Activated CD4-positive, alpha-beta T cell treated with anti-CD3 and anti-CD28 coated beads, Interleukin-10, Interleukin-2, amounts not matched to agents 100 ng/mL and 50 ng/mL, durations not matched to agents 16 hours and 8 hours (primary cell): ENCODE measurements at places on chromosomes 6 and 20.
A peak's percentile ranks its signal among the peaks of the same experiment; 100 is the strongest.

- DNase-seq, result no peak
Observed at GRCh38 chr20:23258747-23259121, 91.9 kb upstream of the NXT1 start.

DNA sequence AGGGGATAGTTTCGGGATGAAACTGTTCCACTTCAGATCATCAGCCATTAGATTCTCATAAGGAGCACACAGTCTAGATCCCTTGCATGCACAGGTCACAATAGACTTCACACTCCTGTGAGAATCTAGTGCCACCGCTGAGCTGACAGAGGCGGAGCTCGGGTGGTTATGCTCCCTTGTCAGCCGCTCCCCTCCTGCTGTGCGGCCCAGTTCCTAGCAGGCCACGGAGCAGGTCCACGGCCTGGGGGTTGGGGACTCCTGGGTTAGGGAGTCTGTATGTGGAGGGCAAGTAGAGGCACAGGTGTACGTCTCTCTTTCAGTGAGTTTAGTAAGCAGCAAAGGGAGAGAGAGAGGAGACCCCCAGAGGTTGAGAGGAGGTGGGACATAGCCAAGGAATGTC, 30.5 kb upstream of the MDFI start:
- no peak for DNase-seq

GRCh38 chr20:6696001-6696400, 71.5 kb upstream of the BMP2 start:
- no peak for DNase-seq

DNA sequence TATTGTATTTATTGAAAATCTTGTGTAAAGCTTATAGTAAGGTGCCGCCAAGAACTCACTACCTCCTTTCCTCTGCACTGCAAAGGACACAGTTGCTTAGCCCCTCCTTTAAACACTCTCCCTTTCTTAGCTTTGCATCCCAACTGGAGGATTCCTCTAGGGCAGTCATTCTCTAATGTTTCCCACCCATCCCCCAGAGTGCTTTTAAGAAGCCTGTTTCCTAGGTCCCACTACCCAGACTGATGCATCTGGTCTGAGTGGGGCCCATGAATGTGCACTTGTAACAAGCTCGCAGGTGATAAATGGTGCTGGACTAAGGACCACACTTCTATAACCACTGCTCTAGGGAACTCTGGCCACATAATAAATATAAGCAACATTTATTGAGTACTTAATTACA, 55.2 kb downstream of the B4GALT5 start:
- DNase-seq, result no peak

DNA sequence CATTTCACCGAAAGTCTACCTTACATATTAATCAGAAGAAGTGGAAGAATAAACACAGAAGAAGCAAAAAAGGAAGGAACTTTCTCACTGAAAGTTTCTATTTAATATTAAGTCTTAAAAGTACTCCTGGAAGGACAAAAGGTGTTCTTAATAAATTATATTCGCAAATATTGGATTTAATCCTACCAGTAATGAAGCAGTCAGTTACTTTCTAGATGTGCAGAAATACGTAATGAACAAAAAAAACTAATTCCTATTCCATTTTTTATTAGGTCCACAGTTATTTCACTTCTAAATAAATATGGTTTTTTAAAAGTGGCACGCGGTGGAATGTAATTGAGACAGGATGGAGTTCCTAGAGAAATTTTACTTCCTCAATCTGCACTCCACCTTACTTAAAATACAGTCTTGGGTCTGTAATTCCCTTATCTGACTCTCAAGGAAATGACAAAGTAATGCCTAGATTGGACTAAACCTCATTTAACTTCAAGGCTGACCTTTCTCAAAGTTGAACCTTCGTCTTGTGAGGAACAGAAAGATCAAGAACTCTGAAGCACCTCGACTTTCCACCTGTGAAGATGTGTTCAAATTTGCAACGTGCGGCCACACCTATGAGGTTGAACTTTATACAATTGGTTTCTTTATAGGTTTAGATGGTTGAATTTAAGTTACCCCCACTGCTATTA, 1.1 kb upstream of the TRAM2 start:
- no peak for DNase-seq

DNA sequence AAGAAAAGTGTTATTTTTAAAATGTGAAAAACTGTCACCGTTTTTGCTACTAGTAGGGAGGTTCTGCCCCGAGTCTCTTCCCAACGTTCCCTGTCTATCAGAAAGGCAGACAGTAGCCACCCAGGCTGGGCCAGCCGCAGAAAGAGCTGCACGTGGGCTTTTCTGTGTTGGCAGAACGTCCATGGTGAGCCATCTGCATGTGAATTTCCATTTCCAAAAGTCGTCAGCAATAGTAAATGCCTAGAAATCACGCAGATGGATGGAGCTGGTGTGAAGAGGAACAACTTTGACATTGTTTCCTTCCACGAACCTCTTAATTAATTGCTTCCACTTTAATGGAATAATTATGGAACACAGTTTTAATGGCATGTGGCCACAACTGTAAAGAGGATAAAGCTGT, 97.5 kb downstream of the FAM120B start:
- no peak for DNase-seq

DNA sequence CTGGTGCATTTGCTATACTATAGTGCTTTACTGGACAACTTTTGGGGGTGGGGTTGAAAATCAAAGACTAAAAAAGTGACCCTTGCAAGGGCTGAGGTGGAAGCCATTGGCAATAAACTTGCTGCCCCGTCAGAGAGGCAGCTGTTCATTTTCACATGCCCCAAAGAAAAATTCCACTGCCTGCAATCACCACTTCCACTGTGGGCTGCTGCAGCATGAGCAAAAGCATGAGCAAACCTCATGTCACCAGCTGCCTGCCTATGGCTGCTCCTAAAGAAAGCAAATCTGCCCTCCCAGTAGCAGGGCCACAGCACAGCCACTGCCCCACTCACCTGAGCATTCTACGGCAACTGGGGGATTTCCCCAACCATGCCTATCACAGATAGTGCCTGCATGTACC, 290.0 kb downstream of the PAX1 start:
- DNase-seq, result no peak

DNA sequence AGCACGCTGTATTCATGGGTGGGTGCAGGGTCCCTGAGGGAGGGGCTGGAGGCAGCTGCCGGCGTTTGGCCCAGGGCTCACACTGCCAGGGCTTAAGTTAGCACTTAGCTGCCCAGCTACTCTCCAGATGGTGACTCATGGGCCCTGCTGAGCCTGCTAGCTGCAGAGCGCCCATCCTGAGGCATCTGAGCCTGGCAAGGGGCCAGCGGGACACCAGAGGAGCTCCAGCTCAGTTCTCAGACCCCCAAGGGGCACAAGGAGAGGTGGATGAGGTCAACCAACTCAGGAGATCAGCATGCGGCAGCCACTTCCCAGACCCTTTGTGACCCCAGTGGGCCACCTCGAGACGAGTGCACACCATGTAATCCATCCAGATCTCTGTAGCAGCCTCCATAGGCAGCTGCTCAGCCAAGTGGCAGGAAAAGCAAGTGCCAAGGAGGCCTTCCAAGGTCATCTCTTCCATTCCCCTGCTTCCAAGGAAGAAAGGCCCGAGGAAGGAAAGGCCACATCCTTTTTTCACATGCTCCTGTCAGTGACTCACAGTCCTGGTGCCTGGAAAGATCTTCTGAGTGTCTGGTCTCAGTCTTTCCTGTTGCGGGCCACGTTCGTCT, 35.3 kb downstream of the FOXP4 start:
- no peak for DNase-seq

GRCh38 chr6:111852725-111853124, 20.5 kb downstream of the FYN start:
- DNase-seq, result no peak

GRCh38 chr20:25499855-25500434, 85.4 kb downstream of the NINL start:
- DNase-seq, result no peak

GRCh38 chr6:87949194-87949593, 98.4 kb upstream of the SPACA1 start:
- no peak for DNase-seq

DNA sequence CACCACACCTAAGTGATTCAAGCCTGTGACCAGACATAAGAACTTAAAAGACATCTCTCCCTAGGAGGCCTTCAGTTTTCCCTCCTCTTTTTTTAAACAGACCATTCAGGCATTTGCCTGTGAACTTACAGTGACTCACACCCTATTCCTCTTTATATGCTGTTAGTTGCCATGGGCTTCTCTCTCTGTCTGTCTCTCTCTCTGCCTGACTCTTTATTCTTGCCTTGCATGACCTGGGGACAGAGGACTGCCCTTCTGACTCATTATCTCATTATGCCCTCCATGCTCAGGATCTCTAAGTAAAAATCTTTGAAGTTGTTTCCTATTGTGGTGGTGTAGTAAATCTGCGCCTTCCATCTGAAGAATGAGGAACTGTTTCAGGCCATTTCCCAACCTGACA, 442.2 kb upstream of the MAN1A1 start:
- DNase-seq, result no peak

DNA sequence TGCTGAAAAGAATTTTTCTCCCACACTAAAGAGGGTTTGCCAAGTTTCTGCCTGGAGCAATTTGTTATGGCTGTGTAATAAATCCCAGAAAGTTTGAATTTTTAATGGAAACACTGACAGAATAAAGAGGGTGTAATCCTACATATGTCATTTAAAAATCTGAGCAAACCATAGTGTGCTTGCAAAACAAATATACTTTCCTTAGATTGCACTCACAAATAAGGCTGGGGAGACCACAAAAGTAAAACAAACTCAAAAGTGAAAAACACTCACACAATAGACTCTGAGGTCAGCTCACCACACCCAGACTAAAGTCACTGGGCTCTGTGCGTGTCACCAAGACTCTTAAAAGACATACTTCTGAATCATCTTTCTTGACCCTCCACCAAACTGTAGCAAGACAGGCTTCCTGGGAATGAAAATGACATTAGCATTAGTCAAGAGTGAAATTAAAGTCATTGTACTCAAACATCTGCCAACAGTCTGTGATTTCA, 4.8 kb upstream of the ATXN1 start:
- peak; percentile 80 for DNase-seq

- DNase-seq, result no peak
Observed at GRCh38 chr6:146997062-146997461, 207.2 kb upstream of the STXBP5 start.

DNA sequence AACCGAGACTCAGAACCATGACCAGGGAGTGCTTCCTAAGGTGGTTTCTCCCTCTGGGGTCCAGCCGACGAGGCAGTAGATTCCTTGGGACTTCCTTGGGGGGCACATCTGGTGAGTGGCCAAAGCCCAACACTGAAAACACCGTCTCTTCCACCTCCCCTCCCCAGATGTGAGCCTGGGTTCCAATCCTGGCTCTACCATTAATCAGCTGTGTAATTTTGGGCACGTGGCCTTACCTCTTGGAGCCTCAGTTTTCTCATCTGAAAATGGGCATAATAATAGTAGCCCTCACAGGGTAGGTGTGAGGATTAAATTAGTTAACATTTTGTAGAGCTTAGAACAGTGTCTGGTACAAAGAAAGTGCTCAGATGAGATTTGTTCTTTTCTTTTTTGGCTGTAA, 5.5 kb downstream of the FAM110A start:
- DNase-seq, result no peak

GRCh38 chr20:36004045-36004444, 35.7 kb downstream of the CNBD2 start:
- no peak for DNase-seq

- DNase-seq, result no peak
Observed at GRCh38 chr6:117118490-117118889, 146.9 kb upstream of the VGLL2 start.

- DNase-seq, result no peak
Observed at GRCh38 chr6:4032475-4032874, 46.5 kb downstream of the FAM217A start.

DNA sequence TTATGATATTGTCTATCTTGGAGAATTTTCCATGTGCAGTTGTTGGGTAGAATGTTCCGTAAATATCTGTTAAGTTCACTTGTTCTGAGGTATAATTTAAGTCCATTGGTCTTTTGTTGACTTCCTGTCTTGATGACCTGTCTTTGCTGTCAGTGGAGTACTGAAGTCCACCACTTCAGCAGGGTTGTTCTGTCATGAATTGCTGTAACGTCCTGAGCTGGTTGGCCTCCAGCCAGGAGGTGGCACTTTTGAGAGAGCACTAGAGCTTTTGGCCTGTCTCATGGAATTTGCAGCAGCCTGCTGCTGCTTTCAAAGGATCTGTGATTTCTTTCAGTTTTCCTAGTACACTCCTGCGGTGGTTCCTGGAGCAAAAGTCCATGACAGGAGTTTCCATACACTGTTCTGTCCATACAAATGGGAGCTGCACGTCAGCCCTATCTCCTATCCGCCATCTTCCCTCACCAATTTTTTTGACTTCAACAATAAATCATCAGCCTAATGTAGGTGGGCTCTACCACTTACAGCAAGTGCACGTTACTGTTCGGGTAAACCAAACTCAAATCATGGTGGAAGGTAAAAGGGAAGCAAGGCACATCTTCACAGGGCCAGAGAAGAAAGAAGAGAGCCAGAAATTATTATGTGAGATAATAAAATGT, 46.9 kb upstream of the TRERF1 start:
- DNase-seq, result no peak

GRCh38 chr6:44734886-44735629, 347.6 kb downstream of the CDC5L start:
- DNase-seq, result no peak

DNA sequence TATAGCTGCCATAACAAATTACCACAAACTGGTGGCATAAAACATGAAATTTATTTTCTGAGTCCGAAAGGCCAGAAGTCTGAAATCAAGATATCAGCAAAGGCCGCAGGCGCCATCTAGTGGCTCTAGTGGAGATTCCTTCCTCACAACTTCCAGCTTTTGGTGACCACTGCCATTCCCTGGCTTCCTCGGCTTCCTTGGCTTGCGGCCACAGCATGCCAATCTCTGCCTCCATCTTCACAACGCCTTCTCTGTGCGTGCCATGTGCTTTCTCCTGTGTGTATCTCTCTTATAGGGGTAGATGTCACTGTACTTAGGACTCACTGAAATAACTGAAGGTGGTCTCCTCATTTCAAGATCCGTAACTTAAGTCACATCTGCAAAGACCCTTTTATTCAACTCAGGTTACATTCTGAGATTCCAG, 5.4 kb upstream of the PLAGL1 start:
- DNase-seq, result peak; percentile 61

GRCh38 chr6:80165143-80165542, 58.7 kb downstream of the BCKDHB start:
- peak; percentile 89 for DNase-seq

GRCh38 chr20:20360464-20360863, 7.4 kb upstream of the INSM1 start:
- peak; percentile 66 for DNase-seq
